Hepatocyte (in vitro differentiated cells): ENCODE measurements at places on chromosomes 7 and 10.

DNA sequence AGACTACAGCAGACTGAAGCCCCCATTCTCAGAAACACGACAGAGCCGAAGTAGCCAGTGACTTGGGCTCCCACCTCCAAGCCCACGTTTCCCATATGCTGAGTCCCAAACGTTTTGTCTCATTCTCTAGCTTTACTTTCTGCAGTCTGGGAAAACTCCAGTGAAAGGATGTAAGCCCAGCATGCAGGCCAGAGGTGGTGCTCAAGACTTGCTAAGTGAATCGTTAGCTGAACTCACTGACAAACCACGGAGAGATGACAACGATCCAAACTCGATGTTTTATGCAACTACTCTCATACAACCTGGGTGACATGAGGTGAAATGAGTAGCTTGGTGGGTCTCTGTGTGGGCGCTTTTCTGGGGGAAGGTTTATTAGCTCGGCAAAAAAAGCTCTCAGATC is 731.8 kb downstream of the SUGCT start:
- H3K27me3 ChIP-seq: no peaks in the 10 kb centered on the region
- no peaks in the 10 kb centered on the region for H3K4me1 ChIP-seq
- H3K4me3 ChIP-seq: no peak overlapping the region
- no peak overlapping the region for H3K27ac ChIP-seq
- DNase-seq: no peak
- no peaks in the 10 kb centered on the region for H3K36me3 ChIP-seq

- no peaks in the 10 kb centered on the region for H3K27me3 ChIP-seq
- H3K4me3 ChIP-seq: no peak overlapping the region
- no peaks in the 10 kb centered on the region for H3K36me3 ChIP-seq
- no peaks in the 10 kb centered on the region for H3K4me1 ChIP-seq
These were observed 298.5 kb upstream of the FOXK1 start for GRCh38 chr7:4383584-4383983.

DNA sequence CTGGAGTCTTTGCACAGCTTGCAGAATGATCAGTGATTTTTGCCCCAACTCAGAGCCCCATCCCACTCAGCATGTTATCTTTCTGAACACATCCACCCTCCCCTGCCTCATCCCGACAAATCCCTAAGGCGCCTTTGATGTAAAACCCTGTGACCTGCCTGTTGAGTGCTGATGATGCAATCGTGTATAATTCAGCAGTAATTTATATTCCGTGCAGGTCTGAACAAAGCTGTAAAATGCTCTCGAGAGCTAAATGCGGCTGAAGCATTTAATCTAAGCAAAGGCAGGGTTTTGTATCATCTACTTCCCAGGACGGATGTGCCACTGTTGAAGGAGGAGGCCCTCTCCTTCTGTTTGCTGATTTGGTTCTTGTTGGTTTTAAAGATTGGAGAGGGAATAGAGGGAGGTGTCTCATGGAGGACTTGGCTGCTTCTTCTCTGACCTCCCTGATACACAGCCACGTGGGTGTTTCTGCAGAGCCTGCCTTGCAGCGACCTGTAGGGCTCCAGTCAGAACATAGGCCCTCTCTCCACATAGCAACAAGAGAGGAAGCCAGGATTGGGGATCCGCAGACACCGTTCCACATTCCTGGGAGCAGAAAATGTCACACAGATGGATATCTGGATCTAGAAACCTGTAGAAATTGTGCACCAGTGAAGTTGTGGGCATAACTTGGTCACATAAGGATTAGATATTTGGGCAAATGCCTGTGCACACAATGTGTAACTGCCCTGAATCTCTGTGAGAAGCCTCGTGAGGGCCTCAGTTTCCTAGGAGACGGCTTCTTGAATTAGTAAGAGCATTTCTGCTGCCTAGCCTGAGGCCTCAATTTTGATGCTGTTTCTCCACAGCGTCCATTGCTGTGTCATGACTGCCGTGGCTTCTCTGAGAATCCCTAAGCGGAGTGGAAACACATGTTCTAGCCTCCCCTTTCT is 90.2 kb upstream of the AGK start:
- H3K27me3 ChIP-seq: no peaks in the 10 kb centered on the region
- no peak overlapping the region for H3K4me3 ChIP-seq
- H3K36me3 ChIP-seq: no peaks in the 10 kb centered on the region
- DNase-seq: peak; percentile 19

- H3K4me3 ChIP-seq: no peak overlapping the region
- H3K36me3 ChIP-seq: no peaks in the 10 kb centered on the region
- H3K4me1 ChIP-seq: peaks cover 8% of the 10 kb centered on the region
- DNase-seq: no peak
- no peaks in the 10 kb centered on the region for H3K27me3 ChIP-seq
- no peak overlapping the region for H3K27ac ChIP-seq
These were observed 110.4 kb downstream of the CAMK1D start for GRCh38 chr10:12459762-12460161.

DNA sequence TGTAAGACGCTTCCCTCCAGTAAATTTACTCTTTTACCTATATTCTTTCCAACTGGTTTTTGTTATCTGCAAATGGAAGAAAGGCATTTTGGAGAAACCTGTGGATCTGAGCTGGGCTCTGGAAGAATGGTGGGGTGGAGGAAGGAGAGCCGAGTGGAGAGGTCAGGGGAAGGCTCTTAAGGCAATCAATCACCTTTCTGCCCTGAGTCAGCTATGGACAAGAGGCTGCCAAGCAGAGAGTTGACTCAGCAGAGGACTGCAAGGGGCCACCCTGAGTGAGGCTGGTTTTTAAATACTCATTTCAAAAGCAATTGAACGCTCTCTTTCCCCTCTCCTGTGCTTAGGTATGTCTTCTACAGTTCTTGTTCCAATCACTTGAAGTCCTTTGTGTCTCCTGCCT is 81.8 kb downstream of the SPAG6 start:
- peak; percentile 24 for DNase-seq
- peaks cover 36% of the 10 kb centered on the region for H3K4me1 ChIP-seq
- no peaks in the 10 kb centered on the region for H3K27me3 ChIP-seq
- peak overlapping the region; percentile 10 for H3K27ac ChIP-seq
- H3K36me3 ChIP-seq: no peaks in the 10 kb centered on the region

GRCh38 chr10:89627830-89628229 is 17.2 kb downstream of the PANK1 start:
- DNase-seq: no peak
- peaks cover 11% of the 10 kb centered on the region for H3K4me1 ChIP-seq
- no peaks in the 10 kb centered on the region for H3K27me3 ChIP-seq
- no peaks in the 10 kb centered on the region for H3K36me3 ChIP-seq

- H3K27ac ChIP-seq: no peak overlapping the region
- no peaks in the 10 kb centered on the region for H3K4me1 ChIP-seq
- no peaks in the 10 kb centered on the region for H3K36me3 ChIP-seq
- peak; percentile 54 for DNase-seq
These were observed 62.2 kb downstream of the SAMD9 start for GRCh38 chr7:93055543-93056107.

DNA sequence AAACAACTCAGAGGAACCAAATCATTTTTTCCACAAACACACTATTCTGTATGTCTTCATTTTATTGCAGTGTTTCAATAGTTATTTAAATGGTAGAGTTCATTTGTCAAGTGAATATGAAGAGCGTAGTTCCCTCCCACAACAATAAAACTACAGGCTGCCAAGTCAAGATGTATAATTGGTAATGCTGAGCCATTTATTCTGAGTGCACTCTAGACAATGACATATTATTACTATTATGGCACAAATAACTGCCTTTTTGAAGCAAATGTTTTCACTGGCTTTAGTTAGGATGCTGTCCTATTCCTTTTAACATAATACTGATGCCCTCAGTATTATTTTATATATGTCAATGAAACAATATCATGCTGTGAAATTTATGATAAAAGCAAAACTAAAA is 102.7 kb upstream of the PCDH15 start:
- H3K27ac ChIP-seq: no peak overlapping the region
- H3K4me3 ChIP-seq: no peak overlapping the region
- no peaks in the 10 kb centered on the region for H3K27me3 ChIP-seq
- no peaks in the 10 kb centered on the region for H3K4me1 ChIP-seq

DNA sequence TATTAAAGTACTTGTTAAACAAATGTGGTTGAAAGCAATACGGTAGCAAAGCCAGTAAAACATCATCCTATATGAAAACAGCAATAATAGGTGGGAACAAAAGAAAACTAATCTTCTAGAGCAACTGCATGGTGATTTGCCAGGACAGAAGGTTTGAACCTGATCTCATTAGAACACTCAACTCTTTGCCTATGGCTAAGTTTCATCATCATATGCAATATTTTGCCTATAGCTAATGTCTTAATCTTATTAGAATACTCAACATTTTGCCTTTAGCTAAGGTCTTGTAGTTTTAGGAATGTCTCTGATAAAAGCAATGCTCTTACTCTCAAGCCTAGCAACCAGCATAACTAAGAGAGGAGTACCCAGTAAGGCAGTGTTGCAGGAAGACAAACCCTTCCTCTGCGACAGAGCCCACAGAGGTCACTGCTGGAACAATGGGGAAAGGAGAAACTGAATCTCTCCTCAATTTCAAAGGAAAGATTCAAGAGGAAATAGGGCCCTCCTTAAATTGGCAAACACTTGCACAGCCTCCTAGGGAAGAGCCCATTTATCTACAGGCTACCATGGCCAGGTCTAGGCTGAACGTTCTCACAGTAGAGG is 38.3 kb downstream of the CADPS2 start:
- no peaks in the 10 kb centered on the region for H3K36me3 ChIP-seq
- peaks cover 4% of the 10 kb centered on the region for H3K4me1 ChIP-seq
- no peaks in the 10 kb centered on the region for H3K27me3 ChIP-seq

- no peaks in the 10 kb centered on the region for H3K27me3 ChIP-seq
- no peak overlapping the region for H3K27ac ChIP-seq
- H3K4me1 ChIP-seq: no peaks in the 10 kb centered on the region
- peak; percentile 38 for DNase-seq
- no peaks in the 10 kb centered on the region for H3K36me3 ChIP-seq
These were observed 29.8 kb upstream of the PPP2R2D start for GRCh38 chr10:131870831-131871672.

GRCh38 chr10:48940958-48941357 is 1.3 kb upstream of the LRRC18 start:
- H3K27me3 ChIP-seq: no peaks in the 10 kb centered on the region
- no peak overlapping the region for H3K4me3 ChIP-seq
- H3K4me1 ChIP-seq: peaks cover 9% of the 10 kb centered on the region
- no peak overlapping the region for H3K27ac ChIP-seq

- H3K4me3 ChIP-seq: no peak overlapping the region
- H3K4me1 ChIP-seq: no peaks in the 10 kb centered on the region
- H3K27ac ChIP-seq: no peak overlapping the region
- no peak for DNase-seq
- H3K36me3 ChIP-seq: no peaks in the 10 kb centered on the region
These were observed 108.0 kb downstream of the MKX start for GRCh38 chr10:27637601-27638000.

GRCh38 chr10:1085258-1085657 is 29.1 kb downstream of the WDR37 start:
- H3K4me1 ChIP-seq: no peaks in the 10 kb centered on the region
- peaks cover under 1% of the 10 kb centered on the region for H3K36me3 ChIP-seq
- H3K27ac ChIP-seq: no peak overlapping the region
- no peaks in the 10 kb centered on the region for H3K27me3 ChIP-seq
- DNase-seq: no peak
- H3K4me3 ChIP-seq: no peak overlapping the region

DNA sequence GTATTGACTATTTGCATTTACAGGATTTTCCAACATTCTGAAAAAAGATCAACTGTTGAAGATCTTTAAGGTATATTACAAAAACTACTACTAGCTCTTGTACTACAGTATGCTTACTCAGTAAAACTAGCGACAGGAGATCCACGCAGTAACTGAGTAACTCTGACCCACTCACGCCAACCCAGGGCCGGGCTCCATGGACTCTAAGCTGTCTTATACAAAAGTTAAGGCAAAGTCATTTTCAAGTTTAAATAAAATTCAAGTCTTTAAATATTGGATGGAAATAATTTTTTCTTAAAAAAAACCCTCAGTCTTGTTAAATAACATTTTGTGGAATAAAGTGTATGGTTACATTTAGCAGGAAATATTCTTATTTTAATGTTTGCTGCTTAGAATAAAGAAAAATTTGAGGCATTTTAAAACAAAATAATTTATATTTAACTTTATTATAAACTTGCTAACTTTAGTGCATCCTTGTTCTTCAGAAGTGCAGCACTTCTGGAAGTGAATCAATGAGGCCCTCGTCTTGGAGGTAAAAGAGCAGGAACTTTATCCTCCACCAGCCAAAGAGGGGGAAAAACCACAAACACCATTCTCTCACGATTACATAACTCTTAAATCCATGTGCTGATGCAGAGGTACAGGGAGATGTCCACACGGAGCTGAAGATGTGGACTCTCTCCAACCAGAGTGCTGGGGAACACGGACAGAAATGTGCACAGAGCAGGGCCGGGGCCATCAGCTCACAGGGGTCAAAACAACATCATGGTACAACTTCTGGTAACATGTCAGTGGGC is 119.9 kb downstream of the LARP4B start:
- no peak for DNase-seq
- H3K4me3 ChIP-seq: no peak overlapping the region
- H3K36me3 ChIP-seq: no peaks in the 10 kb centered on the region
- H3K27me3 ChIP-seq: no peaks in the 10 kb centered on the region
- no peaks in the 10 kb centered on the region for H3K4me1 ChIP-seq
- no peak overlapping the region for H3K27ac ChIP-seq

DNA sequence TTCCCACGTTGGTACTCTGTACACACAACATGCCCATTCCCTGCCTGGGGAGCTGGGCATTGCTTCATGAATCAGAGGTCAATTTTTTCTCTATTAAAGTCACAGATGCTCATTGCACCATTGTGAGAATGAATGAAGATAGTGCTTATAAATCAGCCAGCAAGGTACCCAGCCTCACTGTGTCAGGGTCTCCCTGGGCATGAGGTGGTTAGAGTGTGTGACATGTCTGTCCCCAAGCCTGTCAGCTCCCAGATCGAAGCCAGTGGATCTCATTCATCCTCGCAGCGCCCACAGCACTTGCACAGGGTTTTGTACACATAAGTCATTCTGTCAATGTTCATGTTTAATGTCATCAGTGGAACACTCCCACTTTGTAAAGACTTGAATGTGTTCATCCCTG is 126.8 kb downstream of the EGFR start:
- no peaks in the 10 kb centered on the region for H3K4me1 ChIP-seq
- H3K27me3 ChIP-seq: no peaks in the 10 kb centered on the region
- no peak overlapping the region for H3K4me3 ChIP-seq
- no peak for DNase-seq
- H3K27ac ChIP-seq: no peak overlapping the region
- H3K36me3 ChIP-seq: no peaks in the 10 kb centered on the region

- H3K4me3 ChIP-seq: no peak overlapping the region
- H3K4me1 ChIP-seq: no peaks in the 10 kb centered on the region
- H3K27ac ChIP-seq: no peak overlapping the region
- H3K36me3 ChIP-seq: no peaks in the 10 kb centered on the region
These were observed 363.7 kb upstream of the PODXL start for GRCh38 chr7:131919920-131920709.

GRCh38 chr7:44057849-44058758 is 7.3 kb downstream of the PGAM2 start:
- no peak overlapping the region for H3K27ac ChIP-seq
- no peaks in the 10 kb centered on the region for H3K27me3 ChIP-seq
- no peaks in the 10 kb centered on the region for H3K36me3 ChIP-seq
- DNase-seq: no peak

- peaks cover 34% of the 10 kb centered on the region for H3K4me1 ChIP-seq
- H3K27me3 ChIP-seq: no peaks in the 10 kb centered on the region
- DNase-seq: no peak
- H3K36me3 ChIP-seq: no peaks in the 10 kb centered on the region
- no peak overlapping the region for H3K4me3 ChIP-seq
- peak overlapping the region; percentile 86 for H3K27ac ChIP-seq
These were observed 94.5 kb downstream of the INPP5A start for GRCh38 chr10:132632091-132632561.
